Tibial artery (tissue), 4 donors: ENCODE measurements at places on chromosomes 5 and 9.

DNA sequence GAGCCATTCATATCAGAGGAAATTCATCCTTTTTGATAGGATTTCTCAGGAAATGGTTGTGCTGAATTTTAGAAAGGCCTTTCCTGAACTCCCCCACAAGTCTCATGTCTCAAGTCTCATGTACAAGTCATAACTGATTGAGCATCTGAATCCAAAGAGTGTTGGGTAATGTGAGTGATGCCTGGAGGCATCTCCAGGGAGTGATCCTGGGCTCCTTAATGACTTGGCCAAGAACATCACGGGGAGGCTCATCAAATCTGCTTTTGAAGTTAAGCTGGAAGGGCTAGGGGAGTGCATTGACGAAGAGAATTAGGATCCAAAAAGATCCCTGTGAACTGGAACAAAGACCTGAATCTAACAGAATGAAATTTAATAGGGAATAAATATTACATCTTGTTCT lies 79.2 kb downstream of the MAST4 start:
- H3K27ac ChIP-seq: no peak overlapping the region
- no peak overlapping the region for H3K4me3 ChIP-seq
- H3K27me3 ChIP-seq: no peaks in the 10 kb centered on the region
- no peaks in the 10 kb centered on the region for H3K4me1 ChIP-seq

- H3K4me3 ChIP-seq: no peak overlapping the region
- H3K4me1 ChIP-seq: no peaks in the 10 kb centered on the region
- H3K27me3 ChIP-seq: no peaks in the 10 kb centered on the region
- no peak for DNase-seq
Observed at GRCh38 chr5:147372191-147372590, 137.4 kb downstream of the STK32A start.

GRCh38 chr9:21933865-21934264 lies 60.3 kb downstream of the CDKN2A start:
- peaks cover 12% of the 10 kb centered on the region for H3K36me3 ChIP-seq
- no peaks in the 10 kb centered on the region for H3K27me3 ChIP-seq
- no peak overlapping the region for H3K27ac ChIP-seq
- DNase-seq: no peak
- H3K4me1 ChIP-seq: no peaks in the 10 kb centered on the region

- H3K4me3 ChIP-seq: no peak overlapping the region
- H3K27me3 ChIP-seq: no peaks in the 10 kb centered on the region
- H3K4me1 ChIP-seq: peaks cover 26% of the 10 kb centered on the region
- H3K27ac ChIP-seq: no peak overlapping the region
- DNase-seq: no peak
- H3K36me3 ChIP-seq: no peaks in the 10 kb centered on the region
Observed at GRCh38 chr5:32147236-32147635, 26.9 kb downstream of the GOLPH3 start.

DNA sequence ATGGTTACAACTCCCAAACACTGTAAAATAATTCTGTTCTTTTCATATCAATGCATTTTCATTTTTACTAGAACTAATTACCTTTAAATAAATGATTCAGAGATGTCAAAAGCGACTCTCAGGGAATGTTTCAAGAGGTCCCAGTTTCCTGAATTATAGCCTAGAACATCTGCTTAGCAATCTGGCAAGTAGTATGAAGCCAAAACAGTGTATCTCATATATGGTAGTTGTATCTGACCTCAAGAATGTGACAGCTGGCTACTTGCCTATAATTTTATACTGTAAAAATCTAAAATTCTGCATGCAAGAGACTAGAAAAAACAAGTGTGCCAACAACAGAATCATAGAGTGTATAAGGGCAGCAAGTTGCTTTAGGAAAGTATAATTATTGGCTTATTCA lies 187.7 kb upstream of the POU5F2 start:
- no peaks in the 10 kb centered on the region for H3K4me1 ChIP-seq
- no peaks in the 10 kb centered on the region for H3K27me3 ChIP-seq
- no peak for DNase-seq
- no peak overlapping the region for H3K27ac ChIP-seq

- no peak for DNase-seq
- H3K27me3 ChIP-seq: peaks cover 34% of the 10 kb centered on the region
- no peak overlapping the region for H3K27ac ChIP-seq
- H3K4me3 ChIP-seq: no peak overlapping the region
- no peaks in the 10 kb centered on the region for H3K36me3 ChIP-seq
- H3K4me1 ChIP-seq: no peaks in the 10 kb centered on the region
Observed at GRCh38 chr9:130382096-130382495, 62.7 kb upstream of the ASS1 start.

DNA sequence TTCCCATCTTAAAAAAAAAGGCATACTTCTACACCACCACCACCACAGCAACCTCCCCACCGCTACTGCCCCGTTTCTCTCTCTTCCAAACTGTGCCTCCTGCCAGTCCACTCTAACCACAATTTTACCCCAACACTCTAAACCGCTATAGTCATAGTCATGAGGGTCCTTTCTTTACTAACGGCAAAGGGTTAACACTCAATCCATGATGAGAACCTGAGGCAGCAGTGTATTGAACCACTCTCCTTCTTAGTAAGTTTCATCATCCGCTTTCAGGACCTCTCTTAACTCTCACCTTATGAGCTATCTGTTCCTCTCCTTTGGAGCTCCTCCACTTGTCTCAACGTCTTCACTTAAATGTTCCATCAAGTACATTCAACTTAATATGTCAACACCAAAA lies 34.0 kb downstream of the IDNK start:
- no peak overlapping the region for H3K4me3 ChIP-seq
- H3K4me1 ChIP-seq: no peaks in the 10 kb centered on the region
- no peak for DNase-seq
- H3K27me3 ChIP-seq: no peaks in the 10 kb centered on the region
- H3K27ac ChIP-seq: no peak overlapping the region
- H3K36me3 ChIP-seq: peaks cover 92% of the 10 kb centered on the region

GRCh38 chr5:127834094-127834531 lies 130.9 kb downstream of the CCDC192 start:
- no peaks in the 10 kb centered on the region for H3K4me1 ChIP-seq
- no peak overlapping the region for H3K27ac ChIP-seq

- H3K36me3 ChIP-seq: no peaks in the 10 kb centered on the region
- H3K4me1 ChIP-seq: no peaks in the 10 kb centered on the region
- H3K27me3 ChIP-seq: no peaks in the 10 kb centered on the region
- H3K27ac ChIP-seq: no peak overlapping the region
Observed at GRCh38 chr5:132669966-132670882, 3.6 kb upstream of the IL4 start.

DNA sequence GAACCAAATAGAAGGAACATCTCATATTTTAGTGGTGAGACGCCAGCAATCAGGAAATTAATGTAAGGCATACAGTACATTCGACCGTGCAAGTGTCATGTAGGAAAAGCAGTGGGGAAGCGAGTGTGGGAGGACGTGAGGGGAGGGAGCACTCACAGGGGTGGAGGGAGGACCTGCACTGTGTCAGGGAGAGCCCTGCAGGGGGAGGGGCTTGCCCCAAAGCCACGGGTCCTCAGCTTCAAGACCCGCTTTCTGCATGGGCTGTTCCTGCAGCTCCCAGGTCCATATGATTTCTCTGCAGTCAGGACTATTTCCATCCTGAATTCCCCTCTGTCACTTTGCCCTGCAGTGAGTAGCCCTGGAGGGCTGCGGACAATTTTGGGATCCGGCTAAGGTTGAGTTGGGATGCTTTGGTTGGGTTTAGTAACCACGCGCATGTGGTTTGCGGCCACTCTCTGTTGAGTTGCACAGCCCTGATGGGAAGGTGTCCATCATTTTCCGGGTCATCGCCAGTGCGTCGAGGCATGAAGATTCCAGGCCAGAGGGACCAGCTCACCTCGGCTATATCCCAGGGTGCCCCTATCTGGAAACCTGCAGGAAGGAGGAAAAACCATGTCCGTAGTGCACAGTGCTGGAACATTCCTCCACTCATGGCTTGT lies 61.9 kb downstream of the IRX1 start:
- H3K4me3 ChIP-seq: no peak overlapping the region
- peak; percentile 51 for DNase-seq
- H3K27ac ChIP-seq: no peak overlapping the region
- no peaks in the 10 kb centered on the region for H3K27me3 ChIP-seq

DNA sequence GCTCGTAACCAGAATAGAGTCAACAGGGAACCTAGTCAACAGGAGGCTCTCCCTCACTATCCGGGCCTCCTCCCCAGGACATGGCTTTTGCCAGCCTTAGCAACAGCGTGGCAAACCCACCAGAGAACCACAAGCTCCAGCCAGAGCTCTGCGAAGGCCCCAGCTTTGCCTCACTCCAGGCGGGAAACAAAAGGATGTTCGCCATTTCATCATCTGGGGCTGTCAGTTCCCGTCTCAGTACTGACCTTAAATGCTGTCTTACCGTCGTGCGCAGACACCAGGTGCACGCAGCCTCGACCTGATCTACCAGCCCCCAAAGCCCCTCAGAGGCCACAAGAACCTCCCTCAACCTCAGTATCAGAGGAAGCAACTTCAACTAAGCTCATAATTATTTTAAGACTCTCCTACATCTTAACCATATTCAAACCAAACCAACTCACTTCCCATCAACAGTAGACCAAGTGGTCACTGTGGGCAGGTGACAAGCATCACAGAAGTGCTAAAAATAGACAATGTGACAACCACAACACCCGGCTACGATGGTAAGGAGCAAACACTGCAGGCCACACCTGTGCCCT lies 71.4 kb downstream of the SEMA4D start:
- no peaks in the 10 kb centered on the region for H3K36me3 ChIP-seq
- no peak overlapping the region for H3K27ac ChIP-seq
- no peak overlapping the region for H3K4me3 ChIP-seq
- H3K27me3 ChIP-seq: no peaks in the 10 kb centered on the region

DNA sequence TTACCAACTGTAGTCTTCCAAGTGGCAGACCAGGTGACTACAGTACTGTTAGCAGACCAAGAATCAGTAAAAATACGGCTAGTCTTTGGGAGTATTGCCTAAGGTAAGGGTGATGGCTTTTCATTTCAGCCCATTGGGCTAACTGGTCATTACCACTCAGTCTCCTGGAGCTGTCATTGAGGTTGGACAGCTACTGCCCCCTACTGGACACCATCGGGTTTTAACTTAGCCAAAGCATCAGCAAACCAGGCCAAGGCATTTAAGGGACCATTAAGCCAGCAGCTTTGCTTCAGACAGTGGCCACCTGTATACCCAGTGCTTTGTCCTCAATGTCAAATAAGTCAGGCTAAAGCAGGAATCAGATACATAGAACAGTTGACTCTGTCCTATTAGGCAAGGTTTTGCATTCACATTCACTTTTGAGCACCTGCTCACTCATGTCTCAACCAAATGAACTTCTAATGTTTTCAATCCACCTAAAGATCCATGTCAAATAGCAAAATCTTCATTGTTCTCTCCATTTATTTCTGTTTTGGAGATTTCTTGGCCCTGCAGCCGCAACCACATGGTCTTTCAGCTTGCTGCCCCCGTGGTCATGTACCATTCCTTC lies 117.2 kb downstream of the INVS start:
- no peak for DNase-seq
- H3K4me3 ChIP-seq: no peak overlapping the region
- no peaks in the 10 kb centered on the region for H3K27me3 ChIP-seq
- H3K4me1 ChIP-seq: no peaks in the 10 kb centered on the region

- peak overlapping the region; percentile 23 for H3K27ac ChIP-seq
- DNase-seq: no peak
- H3K4me3 ChIP-seq: no peak overlapping the region
Observed at GRCh38 chr9:89661391-89661949, 56.7 kb downstream of the GADD45G start.

GRCh38 chr5:165425594-165425993 lies 1920.2 kb downstream of the MAT2B start:
- no peaks in the 10 kb centered on the region for H3K27me3 ChIP-seq
- DNase-seq: no peak
- H3K36me3 ChIP-seq: no peaks in the 10 kb centered on the region
- no peaks in the 10 kb centered on the region for H3K4me1 ChIP-seq

DNA sequence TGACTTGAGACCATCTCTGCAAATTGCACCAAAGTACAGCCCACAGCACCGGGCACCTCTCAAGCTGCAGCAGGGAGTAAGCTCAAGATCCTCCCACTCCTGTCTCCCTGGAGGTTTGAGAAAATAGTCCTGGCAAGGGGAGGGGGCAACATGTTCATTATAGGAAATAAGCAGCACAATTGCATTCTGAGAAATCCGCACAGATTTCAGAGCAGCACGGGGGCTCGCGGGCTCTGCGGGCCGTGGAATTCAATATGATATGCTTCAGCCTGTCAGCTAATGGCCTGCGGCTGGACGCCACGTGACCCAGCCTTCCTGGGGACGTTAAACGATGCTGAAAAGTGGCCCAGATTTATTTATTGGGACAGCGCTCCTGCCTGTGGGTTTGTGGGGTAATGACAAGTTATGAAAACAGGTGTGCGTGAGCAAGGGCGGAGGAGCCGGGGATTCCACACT lies 156.4 kb downstream of the DAB2IP start:
- no peak for DNase-seq
- no peaks in the 10 kb centered on the region for H3K36me3 ChIP-seq
- no peaks in the 10 kb centered on the region for H3K4me1 ChIP-seq
- H3K27ac ChIP-seq: no peak overlapping the region
- H3K4me3 ChIP-seq: no peak overlapping the region

GRCh38 chr5:130251931-130252330 lies 347.7 kb downstream of the CHSY3 start:
- H3K4me3 ChIP-seq: no peak overlapping the region
- H3K27ac ChIP-seq: no peak overlapping the region
- no peak for DNase-seq
- H3K4me1 ChIP-seq: no peaks in the 10 kb centered on the region
- no peaks in the 10 kb centered on the region for H3K27me3 ChIP-seq

- H3K27me3 ChIP-seq: no peaks in the 10 kb centered on the region
- H3K27ac ChIP-seq: peak overlapping the region; percentile 67
- DNase-seq: no peak
Observed at GRCh38 chr9:27340961-27341511, 44.1 kb upstream of the EQTN start.

DNA sequence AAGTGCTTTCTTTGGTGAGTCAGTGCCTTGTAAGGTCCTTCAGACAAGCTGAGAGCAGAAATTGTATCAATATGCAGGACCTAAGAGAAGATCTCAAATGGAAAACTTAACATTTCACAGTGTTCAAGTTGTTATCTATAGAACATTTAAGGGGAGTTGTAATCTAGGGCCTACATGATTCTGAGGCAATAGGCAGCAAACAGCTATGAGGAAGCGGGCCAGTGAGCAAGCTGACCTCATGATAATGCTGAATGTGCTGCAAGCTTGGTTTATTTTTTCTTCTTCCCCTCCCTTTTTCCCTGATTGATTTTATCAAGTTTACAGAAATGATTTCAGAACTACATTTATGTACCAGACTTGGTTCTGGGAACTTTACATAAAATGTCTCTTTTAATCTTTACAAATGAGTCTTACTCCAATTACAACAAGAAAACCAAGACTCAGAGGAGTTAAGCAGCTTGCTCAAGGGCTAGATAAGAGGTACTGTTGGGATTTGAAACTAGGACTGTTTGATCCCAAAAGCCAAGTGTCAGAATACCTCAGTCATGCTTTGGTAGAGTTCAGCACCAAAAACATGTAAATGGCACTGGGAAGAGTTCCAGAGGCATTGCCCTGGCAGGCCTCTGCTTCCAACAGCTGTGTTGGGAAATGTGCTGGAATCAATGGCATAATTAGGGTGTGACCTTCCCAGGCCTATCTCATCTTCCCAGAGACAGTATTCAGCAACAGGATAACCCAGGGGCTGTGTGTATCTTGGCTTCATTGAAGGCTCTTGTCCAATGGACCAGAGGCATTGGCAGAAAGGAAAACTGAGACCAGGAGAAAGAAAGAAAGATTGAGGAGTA lies 130.1 kb downstream of the LRRC70 start:
- H3K4me1 ChIP-seq: no peaks in the 10 kb centered on the region
- no peak overlapping the region for H3K27ac ChIP-seq
- H3K27me3 ChIP-seq: no peaks in the 10 kb centered on the region
